ENCODE measurements at places on chromosomes 6 and 20.

- DNase-seq = no peak
Observed at GRCh38 chr6:21180155-21180554, 413.4 kb upstream of the SOX4 start.

GRCh38 chr6:98384801-98385200, 449.6 kb upstream of the POU3F2 start:
- DNase-seq = no peak

DNA sequence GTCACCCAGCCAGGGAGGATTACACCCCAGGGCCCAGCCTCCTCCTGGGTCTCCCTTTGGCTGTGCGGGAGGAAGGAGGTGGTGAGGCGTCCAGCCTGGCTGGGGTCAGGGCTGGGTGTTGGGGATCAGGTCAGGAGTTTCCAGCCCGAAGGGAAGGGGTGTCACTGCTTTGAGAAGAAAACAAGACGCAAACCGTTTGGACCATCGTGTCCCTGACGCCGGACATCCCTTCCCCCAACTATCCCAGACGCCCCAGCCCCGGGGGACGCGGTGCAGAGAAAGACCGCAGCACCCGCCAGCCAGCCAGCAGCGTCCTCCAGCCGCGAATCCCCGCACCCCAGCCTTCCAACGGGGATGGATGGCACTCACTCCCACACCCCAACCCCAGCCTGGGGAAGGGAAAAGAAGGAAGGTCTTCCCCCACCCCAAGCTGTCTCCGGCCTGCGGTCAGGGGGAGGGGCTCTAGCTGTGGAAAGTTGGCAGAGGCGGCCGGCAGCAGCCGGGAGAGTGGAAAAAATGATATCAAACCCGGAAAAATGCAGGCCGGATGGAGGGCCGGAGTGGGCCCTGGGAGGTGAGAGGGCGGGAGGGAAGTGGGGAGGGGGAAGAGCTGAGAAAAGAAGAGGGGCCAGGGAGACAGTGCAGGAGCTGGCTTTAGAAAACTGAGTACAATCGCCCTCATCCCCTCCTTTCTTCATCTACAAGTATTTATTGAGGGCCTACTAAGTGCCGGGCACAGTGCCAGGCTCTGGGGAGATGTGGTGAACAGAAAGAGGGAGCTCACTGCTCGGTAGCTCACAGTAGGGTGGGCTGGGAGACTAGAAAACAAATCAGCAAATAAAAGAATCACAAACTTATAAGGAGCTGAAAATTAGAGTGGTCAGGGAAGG, 10.6 kb downstream of the REM1 start:
- no peak for DNase-seq

DNA sequence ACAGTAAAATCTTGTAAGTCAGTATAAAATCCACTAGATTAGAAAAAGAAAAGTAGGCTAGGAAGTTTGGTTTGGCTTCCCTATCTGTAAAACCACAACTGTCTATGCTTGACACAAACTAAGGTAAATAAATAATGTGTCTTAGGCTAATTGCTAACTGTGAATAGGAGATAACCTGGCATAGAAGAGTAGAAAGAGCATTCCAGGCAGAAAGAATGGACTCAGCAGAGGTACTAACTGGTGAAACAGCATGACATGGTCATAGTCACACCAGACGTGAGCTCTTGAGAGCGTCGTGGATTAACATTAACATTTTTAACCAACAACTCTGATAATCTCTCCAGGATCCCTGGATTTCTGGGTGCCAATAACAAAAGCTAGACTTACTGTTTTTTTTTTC, 8.7 kb upstream of the WTAP start:
- DNase-seq = no peak

Data from RPMI8226 (cell line).